ENCODE measurements at places on chromosomes 16 and 17.

- DNase-seq, result peak; percentile 94
Observed at GRCh38 chr16:27202923-27203506, 311 bp upstream of the KDM8 start.

DNA sequence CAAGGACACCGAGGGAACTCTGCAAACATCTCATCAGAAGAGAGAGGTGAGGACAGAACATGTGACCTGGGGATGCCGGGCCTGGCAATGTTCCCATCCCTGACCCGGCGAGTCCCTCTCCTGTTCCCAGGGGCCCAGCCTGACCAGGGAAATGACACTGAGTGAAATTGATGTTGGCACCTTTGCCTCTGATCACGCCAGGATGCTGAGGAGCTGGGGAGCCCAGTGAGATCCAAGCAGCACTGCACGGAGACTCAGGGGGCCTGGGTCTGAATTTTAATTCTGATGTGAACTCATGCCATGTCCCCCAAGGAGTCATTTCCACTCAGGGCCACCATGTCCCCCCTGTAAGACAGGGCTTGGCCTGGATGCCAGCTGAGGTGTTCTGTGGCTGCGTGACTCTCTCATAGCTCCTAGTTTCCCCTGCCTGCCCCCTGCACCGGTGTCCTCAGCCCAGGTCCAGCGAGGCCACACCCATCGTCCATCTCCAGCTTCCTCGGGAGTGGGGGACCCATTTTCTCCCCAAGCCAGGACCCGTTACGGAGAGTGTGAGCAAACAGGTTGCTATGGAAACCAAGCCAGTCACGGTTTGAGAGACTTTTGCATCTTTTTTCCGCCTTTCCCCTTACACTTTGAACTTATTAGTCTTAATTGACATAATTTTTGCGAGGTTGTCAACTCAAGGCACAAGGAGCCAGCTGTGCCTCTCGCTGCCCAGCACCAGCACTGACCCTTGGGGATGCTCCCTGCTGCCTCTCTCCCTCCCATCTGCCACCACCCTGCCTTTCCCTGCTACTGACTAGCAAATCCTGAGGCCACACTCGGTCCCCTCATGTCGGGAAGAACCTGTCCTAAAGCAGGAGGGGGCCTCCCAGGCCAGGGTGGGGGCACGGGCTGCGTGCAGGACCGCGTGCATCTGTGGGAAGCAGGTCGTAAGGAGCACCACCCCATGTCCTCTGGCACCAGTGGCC is 150.0 kb downstream of the SDK2 start:
- DNase-seq, result no peak

- no peak for DNase-seq
Observed at GRCh38 chr16:30030011-30030685, 923 bp downstream of the TLCD3B start.

DNA sequence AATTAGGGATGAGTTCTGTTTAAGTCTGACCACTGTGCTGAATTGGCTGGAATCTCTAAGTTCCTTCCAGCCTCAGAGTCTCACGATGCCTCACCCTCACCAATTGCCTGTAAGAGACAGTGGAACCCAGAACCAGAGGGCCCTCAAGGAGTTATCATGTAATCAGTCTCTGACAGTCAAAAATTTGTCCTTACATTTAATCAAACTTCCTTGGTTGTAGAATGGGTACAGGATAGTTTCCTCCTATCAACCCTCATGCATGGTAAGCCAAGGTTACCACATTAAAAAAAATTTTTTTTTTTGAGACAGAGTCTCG is 83.2 kb downstream of the CDK5R1 start:
- DNase-seq, result no peak

GRCh38 chr16:58028541-58029070 is 3.1 kb downstream of the MMP15 start:
- DNase-seq, result no peak

- DNase-seq, result no peak
Observed at GRCh38 chr17:36999471-36999870, 50.7 kb downstream of the AATF start.

DNA sequence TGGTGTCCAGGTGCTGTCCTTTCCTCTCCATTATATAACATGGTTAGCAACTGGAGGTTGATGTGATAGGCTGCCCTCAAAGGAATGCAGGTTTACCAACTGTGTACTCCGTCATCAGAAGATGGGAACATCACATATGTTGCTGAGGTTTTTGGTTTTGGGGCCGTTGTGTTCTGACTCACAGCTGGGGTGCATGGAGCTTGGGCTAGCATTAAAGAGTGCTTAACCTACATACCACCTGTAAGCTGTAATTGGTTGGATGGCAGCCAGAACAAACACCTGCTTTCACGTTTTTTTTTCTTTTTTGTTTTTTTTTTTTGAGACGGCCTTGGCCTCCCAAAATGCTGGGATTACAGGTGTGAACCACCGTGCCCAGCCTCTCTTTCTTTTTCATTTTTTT is 20.9 kb downstream of the TMEM11 start:
- no peak for DNase-seq

GRCh38 chr16:17470182-17470907 is 415 bp downstream of the XYLT1 start:
- peak; percentile 31 for DNase-seq

GRCh38 chr16:83906683-83907082 is 7.8 kb downstream of the MLYCD start:
- DNase-seq, result no peak

DNA sequence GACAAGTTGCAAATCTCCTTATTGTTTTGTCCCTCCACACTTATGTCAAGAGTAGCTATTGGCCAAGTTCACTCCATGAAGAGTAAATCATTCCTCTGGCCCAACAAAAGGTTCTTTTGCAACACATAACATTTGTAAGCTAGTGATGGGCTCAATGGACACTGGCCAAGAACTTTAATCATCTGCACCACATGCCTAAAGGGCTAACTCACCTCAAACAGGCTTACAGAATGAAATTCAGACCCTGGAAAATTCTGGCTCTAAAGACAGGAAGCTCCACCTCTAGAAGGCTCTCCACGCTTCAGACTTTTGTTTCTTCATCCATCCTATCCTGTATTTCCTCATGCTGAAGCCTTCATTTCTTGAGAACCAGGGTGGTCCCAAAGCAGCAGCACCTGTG is 10.9 kb upstream of the ANKFN1 start:
- no peak for DNase-seq

- no peak for DNase-seq
Observed at GRCh38 chr16:2035431-2036199, 8.9 kb downstream of the NHERF2 start.

DNA sequence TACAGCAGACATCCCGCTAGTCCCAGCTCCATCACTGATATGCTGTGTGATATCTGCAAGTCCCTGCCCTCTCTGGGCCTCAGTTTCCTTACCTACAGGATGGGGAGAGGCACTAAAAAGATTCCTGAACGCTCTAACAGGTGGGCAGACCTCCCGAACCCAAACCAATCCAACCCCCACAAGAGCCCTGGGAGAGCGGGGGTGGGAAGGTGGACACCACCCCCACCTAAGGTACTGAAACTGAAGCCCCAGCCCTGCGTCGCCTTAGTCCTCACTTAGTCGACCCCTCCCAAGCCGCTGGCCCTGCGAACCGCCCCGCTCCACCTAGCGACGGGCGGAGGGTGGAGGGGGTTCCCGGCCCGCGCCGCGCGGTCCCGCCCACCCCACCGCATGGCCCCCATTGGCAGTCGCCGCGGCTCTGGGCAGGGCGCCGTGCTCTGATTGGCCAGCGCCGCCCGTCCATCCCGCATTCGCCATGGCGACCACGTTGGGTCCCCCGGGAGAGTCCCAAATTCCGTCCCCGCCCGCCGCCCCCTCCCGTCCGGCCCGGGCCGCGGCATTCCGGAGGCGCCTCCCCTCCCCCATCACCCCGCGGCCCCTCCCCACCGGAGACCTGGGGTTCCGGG is 578 bp downstream of the CCDC102A start:
- peak; percentile 94 for DNase-seq

- no peak for DNase-seq
Observed at GRCh38 chr17:13562271-13562800, 39.4 kb downstream of the HS3ST3A1 start.

GRCh38 chr17:17798573-17799255 is 38.1 kb downstream of the SREBF1 start:
- no peak for DNase-seq

DNA sequence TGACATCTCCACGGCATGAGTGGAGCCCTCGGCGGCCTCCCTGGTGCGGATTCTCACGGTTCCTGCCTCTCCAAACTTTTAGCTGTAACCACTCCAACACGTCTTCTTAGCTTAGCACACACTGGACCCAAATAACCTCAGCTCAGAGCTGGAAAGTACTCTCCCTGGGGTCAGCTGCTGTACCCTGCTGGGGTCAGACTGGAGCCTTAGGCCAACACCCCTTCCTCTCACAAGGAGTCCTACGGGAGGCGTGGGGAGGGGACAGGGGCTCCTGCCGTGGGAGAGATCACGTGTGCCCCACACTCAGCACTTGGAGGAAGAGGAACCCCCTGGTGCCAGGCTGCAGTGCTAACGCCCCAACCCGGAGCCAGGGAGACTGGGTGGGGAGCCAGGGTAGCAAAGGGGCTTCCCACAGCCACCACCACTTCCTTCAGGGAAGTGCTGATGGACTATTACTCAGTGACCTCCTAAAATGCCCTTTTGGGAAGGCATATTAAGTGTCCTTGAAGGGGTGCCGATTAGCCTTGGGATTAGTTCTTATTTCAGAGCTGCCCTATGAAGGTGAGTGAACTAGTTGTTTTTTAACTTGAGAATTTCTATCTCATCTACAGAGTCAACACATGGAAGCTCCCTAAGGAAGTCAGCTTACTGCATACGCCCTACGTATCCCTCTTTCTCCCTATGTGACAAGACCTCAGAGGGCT is 124.0 kb downstream of the HIC1 start:
- DNase-seq, result no peak

DNA sequence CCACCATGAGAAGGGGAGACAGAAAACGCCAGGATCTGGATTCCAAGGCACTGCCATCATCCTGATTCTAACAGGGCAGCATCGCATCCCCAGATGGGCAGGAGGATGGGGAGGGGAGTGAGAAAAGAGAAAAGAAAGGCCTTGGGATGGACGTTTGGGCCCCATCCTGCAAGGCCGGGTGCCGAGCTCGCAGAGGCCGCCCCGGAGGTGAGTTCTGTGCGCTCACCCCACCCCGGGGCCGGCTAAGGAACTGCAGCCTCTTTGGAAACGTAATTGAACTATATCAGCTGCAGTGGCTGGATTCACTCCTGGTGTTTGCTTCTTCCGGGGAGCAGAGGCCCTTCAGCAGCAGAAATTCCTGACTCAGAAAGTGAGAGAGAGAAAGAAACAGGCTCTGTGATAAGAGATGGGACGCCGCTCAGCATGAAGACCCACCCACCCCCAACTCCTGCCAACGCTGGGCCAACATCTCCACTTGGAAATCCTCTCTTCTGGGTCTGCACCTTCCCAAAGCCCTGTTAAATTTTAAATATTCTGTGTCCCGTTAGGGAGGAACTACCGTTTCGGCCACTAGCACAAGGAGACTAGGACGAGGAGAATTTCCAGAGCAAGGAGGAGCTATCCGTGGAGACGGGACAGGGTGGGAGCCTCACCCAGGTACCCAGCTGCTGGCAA is 8.5 kb upstream of the SSTR2 start:
- DNase-seq, result peak; percentile 79

- DNase-seq, result no peak
Observed at GRCh38 chr17:565521-565920, 149.1 kb downstream of the VPS53 start.

DNA sequence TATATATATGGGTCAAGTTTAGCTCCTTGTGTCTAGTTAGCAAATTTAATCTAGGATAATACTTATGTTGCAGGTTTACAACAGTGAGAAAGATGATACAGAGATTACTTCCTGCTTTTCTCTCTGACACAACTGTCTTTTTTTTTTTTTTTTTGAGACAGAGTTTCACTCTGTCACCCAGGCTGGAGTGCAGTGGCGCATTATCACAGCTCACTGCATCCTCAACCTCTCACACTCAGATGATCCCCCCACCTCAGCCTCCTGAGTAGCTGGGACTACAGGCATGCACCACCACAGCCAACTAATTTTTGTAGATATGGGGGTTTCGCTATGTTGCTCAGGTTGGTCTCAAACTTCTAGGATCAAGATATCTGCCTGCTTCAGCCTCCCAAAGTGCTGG is 706.9 kb upstream of the SOX9 start:
- DNase-seq, result no peak
